Activated CD8-positive, alpha-beta T cell treated with anti-CD3 and anti-CD28 coated beads for 36 hours (primary cell): ENCODE measurements at places on chromosomes 3 and 15. TPM values are rescaled to one million over a fixed set of nuclear protein-coding genes. Genes with fewer than 3 reads are reported as not detected.

DNA sequence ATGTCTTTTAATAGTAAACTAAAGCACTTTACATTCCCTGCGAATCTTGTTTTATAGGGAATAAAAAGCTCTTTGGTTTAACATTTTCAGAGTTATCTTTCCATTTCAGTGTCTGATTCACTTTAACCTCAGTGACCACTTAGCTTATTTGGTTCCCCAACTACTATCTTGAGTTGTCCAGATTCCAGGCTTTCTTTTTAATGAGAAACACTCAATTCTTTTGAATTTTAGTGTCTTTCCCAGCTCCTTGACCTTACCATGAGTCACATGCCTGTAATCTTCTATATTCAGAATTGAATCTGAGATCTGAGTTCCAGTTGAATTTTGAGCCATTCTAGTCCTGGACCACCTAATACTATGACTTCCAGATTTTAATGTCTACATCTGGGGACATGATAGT is 144.4 kb downstream of the KCNAB1 start:
- DNase-seq, result no peak
- H3K4me3 ChIP-seq, result no peak overlapping the region
- no peaks in the 10 kb centered on the region for H3K4me1 ChIP-seq
- no peaks in the 10 kb centered on the region for H3K36me3 ChIP-seq
- H3K27me3 ChIP-seq, result peaks cover 1% of the 10 kb centered on the region

DNA sequence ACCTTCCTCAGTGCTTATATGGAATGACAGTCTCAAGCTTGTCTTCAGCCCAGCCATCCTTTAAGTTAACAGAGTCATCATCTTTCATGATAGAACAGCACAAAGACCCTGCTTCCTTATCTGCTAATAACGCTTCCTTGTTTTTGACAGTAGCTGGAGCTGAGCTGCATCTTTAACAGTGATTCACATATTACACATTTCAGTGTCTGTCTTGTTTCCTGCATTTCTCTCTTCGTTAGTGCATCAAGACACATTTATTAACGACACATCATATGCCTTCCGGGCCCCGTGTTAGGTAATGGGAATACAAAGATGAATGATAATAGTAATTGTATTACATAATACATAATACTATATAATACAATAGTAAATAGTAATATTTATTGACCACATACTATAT is 30.2 kb upstream of the GREM1 start:
- H3K27ac ChIP-seq, result no peak overlapping the region
- DNase-seq, result no peak
- H3K27me3 ChIP-seq, result no peaks in the 10 kb centered on the region
- H3K4me3 ChIP-seq, result no peak overlapping the region
- H3K4me1 ChIP-seq, result peaks cover 7% of the 10 kb centered on the region

DNA sequence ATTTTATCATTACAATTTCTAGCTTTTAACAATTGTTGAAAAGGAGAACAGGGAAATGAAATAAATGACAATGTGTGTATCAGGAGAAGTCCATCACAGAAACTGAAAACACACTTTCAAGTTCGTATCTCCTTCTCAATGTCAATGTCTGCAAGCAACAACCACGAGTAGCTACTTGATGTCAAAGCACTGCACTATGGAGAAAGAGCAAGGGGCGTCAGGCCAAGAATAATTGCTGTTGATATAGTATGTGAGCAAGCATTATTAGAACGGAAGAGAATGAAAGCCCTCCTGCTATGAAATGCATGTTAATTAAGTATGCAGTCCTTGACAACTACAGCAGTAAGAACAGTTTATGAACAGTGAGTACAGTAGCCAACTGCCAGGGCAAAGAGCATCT is 1250.1 kb downstream of the ZPLD1 start:
- no peaks in the 10 kb centered on the region for H3K27me3 ChIP-seq
- no peak overlapping the region for H3K27ac ChIP-seq
- H3K4me1 ChIP-seq, result no peaks in the 10 kb centered on the region
- no peak overlapping the region for H3K4me3 ChIP-seq
- H3K36me3 ChIP-seq, result no peaks in the 10 kb centered on the region

DNA sequence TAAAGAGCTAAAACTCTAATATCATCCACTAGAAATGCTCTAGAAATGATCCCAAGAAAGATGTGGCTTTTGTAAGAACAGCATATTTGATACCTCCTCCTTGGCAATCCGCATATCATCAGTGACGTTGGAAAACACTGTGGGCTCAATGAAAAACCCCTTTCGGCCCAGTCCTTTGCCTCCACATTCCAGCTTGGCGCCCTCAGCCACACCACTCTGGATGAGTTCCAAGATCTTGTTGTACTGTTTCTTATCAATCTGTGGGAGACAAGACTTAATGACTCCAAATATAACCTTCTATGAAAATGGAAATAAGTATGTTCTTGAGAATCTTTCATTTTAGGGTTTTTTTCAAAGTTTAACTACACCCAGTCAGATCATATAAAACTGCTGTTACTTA is 103.6 kb downstream of the ALDH1A2 start:
- H3K27ac ChIP-seq, result no peak overlapping the region
- no peaks in the 10 kb centered on the region for H3K36me3 ChIP-seq
- no peak for DNase-seq
- H3K4me1 ChIP-seq, result no peaks in the 10 kb centered on the region
- no peak overlapping the region for H3K4me3 ChIP-seq

DNA sequence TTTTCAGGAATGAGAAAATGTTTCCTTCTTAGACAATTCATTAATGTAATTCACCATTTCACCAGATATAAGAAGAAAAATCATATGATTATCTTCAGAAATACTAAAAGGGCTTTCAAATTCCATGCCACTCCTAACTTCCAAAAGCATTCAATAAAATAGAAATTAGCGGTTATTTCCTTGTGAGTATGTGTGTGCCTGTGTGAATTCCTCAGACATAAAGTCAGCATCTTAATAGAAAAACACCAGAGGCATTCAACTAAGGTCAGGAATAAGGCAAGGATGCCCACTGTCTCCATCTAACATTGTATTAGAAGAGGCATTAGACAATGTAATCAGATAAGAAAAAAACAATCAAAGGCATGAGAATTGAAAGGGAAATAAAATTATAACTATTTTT is 88.4 kb downstream of the PLCH1 start:
- H3K4me1 ChIP-seq, result no peaks in the 10 kb centered on the region
- no peak for DNase-seq
- no peaks in the 10 kb centered on the region for H3K27me3 ChIP-seq
- no peaks in the 10 kb centered on the region for H3K36me3 ChIP-seq

DNA sequence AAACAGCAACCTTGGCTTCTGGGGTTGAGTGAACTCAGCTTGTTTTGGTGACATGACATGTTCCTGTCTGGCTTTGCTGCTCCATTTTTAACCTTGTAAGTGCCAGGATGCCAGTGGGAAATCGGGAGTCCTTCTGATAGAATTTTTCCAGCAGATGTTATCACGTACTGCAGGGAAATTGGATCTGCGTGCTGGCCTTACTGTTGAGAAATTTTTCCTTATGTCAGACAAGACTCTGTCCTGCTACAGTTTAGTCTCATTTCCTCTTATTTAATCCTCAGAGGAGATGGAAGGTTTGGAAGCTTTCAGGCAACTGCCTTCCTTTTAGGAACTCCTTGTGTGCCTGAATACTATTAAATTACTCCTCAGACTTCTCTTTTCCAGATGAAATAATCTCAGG is 80.6 kb downstream of the PGPEP1L start:
- H3K36me3 ChIP-seq, result peaks cover 5% of the 10 kb centered on the region
- H3K4me1 ChIP-seq, result no peaks in the 10 kb centered on the region
- no peak for DNase-seq
- H3K27ac ChIP-seq, result no peak overlapping the region
- H3K27me3 ChIP-seq, result no peaks in the 10 kb centered on the region

DNA sequence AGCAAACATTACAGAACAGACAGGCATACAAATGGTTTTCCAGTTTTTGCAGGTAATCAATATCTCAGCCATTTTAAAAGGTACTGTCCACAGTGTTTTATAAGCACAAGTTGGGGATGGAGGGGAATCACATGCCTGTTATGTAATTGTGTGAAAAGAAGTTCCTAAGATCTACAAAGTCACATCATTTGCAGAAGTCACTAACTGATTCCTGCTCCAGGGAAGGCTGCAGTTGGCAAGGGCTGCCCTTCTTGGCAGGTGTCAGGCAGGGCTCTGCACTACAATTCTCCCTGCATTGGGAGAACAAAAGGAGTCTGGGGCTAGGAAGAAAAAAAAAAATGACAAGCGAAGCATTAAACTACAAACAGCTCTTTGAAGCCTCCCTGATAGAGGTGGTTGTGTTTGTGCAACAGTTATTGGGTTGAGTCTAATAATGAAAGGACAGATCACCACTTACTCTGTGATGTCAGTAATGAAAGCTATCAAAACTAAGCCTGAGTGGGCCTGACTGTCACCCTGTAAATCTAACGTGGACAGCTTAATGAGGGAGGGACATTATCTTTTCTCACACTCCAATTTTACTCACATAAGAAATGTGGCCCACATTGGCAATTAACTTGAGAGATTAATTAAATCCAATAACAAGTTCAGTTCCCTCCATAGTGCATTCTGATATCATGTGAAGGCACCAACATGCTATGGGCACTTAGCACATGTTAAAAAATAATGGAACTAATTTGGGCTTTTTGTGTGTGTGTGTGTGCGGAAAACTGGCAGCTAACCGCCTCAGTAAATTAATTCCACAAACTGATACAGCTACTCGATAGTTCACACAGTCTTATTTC is 242.9 kb downstream of the FHIT start:
- H3K36me3 ChIP-seq, result no peaks in the 10 kb centered on the region
- H3K4me3 ChIP-seq, result no peak overlapping the region
- no peaks in the 10 kb centered on the region for H3K4me1 ChIP-seq
- H3K27ac ChIP-seq, result no peak overlapping the region
- no peaks in the 10 kb centered on the region for H3K27me3 ChIP-seq

DNA sequence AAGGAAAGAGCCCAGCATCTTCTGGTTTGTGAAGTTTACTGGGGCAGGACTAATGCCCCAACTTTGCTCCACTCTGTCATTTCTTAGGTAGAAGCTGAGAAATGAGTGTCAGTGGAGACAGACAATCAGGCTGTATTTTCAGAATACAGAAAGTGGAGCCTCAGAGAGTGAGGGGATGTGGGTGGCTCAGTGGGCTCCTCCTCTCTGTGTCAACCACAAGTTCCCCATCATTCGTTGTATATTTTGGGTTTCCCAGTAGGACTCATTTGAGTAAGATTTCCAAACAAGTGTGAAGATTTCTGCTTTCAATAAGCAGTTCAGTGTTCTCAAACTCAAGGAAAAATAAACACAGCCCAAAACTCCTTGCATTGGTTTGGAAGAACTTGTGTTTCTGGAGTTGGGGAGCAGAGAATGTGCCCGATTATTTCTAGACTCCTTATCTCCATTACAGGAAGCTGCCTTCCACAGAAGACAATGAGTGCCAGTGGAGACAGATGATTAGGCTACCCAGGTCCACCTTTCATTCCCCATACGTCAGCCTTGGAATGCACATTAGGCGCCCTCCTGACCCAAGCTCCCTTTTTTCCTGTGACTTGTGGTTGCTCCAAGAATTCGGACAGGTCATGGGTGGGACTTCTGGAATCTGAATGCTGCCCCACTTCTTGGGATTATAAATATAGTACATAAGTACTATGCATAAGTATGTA is 792.1 kb upstream of the LMCD1 start:
- no peak for DNase-seq
- H3K4me3 ChIP-seq, result no peak overlapping the region
- H3K4me1 ChIP-seq, result no peaks in the 10 kb centered on the region
- no peaks in the 10 kb centered on the region for H3K27me3 ChIP-seq
- H3K27ac ChIP-seq, result no peak overlapping the region

GRCh38 chr3:160003520-160004128 is 15.0 kb downstream of the IL12A start:
- DNase-seq, result peak; percentile 68
- no peaks in the 10 kb centered on the region for H3K36me3 ChIP-seq
- H3K27me3 ChIP-seq, result no peaks in the 10 kb centered on the region
- no peak overlapping the region for H3K4me3 ChIP-seq

DNA sequence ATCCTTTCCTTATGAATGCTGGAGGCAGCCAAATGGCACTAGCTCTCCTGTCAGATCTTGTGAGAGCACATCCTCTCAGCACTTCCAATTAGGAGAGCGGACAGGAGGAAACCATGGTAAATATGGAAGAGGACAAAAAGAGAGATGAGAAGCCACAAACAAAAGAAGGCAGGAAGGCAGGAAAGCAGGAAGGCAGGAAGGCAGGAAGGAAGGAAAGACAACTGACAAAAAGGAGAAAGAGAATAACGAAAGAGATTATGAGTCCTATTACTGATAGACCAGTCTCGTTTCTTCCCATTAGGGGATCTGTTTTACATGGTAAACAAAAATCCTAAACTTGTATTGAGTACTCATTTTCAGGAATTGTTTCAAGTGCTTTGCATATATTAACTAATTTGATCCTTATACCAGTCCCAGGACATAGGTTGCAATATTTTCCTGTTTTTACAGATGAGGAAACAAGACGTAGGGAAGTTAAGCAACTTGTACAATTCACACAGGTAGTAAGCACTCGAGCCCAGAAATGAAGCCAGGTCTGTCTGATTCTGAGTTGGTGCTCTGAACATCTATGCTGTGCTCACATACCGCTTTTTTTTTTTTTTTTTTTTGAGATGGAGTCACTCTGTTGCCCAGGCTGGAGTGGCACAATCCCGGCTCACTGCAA is 4.2 kb downstream of the BCL2A1 start:
- H3K4me1 ChIP-seq, result peaks cover 55% of the 10 kb centered on the region
- DNase-seq, result no peak
- H3K4me3 ChIP-seq, result peak overlapping the region; percentile 96
- H3K27me3 ChIP-seq, result no peaks in the 10 kb centered on the region
- H3K36me3 ChIP-seq, result peaks cover 56% of the 10 kb centered on the region
- peak overlapping the region; percentile 97 for H3K27ac ChIP-seq

- H3K27ac ChIP-seq, result no peak overlapping the region
- no peaks in the 10 kb centered on the region for H3K27me3 ChIP-seq
- no peak for DNase-seq
- no peaks in the 10 kb centered on the region for H3K36me3 ChIP-seq
- H3K4me3 ChIP-seq, result no peak overlapping the region
- peaks cover 4% of the 10 kb centered on the region for H3K4me1 ChIP-seq
These were observed 91.2 kb downstream of the MB21D2 start for GRCh38 chr3:192826214-192827006.

DNA sequence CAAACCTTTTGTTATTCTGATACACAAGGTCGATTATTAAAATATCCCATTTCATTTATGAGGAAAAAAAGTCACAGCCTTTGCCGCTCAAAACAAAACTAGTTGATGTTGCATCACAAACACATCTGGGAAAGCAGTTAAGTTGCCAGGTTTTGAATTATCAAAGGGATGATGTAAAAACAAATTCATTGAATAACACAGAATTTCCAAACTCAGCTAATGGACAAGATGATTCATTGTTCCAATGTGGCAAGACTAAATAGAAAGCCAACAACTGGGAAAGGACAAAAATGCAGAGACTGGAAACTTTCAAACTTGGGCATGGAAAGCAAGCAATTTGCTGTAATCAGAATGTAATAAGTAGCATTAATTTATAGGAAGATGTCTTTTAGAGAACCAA is 610.0 kb upstream of the ZNF385D start:
- no peaks in the 10 kb centered on the region for H3K4me1 ChIP-seq
- H3K36me3 ChIP-seq, result no peaks in the 10 kb centered on the region

- no peak overlapping the region for H3K4me3 ChIP-seq
- DNase-seq, result no peak
- H3K4me1 ChIP-seq, result peaks cover 8% of the 10 kb centered on the region
- H3K36me3 ChIP-seq, result no peaks in the 10 kb centered on the region
- H3K27me3 ChIP-seq, result peaks cover 2% of the 10 kb centered on the region
- H3K27ac ChIP-seq, result no peak overlapping the region
These were observed 117.4 kb upstream of the LINGO1 start for GRCh38 chr15:77749998-77750540.

Gene LRTM1
- not detected for total RNA-seq

Gene COL8A1
- not detected for total RNA-seq

Gene CD200
- 15.7 TPM for total RNA-seq

Gene SPINK8
- not detected for total RNA-seq

Gene CD200R1
- 1.8 TPM for total RNA-seq
